Osteoblast (primary cell): ENCODE measurements at places on chromosomes 6 and 20. TPM values are rescaled to one million over a fixed set of nuclear protein-coding genes. Genes with fewer than 3 reads are reported as not detected.

SGK2 gene
- under 0.01 and 0.29 TPM in 2 replicates for total RNA-seq

CALHM5 gene
- 14.8 and 16.2 TPM in 2 replicates for total RNA-seq

CTSZ gene
- 223 and 264 TPM in 2 replicates for total RNA-seq

RAET1L gene
- total RNA-seq, result not detected in 2 replicates

IRAK1BP1 gene
- total RNA-seq, result 6.9 and 7.1 TPM in 2 replicates

SCP2D1 gene
- total RNA-seq, result 0.29 TPM in 1 of 2 replicates, not detected in the other

TFAP2D gene
- total RNA-seq, result not detected in 2 replicates

NRN1 gene
- 29.5 and 56.1 TPM in 2 replicates for total RNA-seq

GRCh38 chr6:68211242-68211795 lies 423.8 kb upstream of the ADGRB3 start:
- H3K36me3 ChIP-seq, result no peaks in the 10 kb centered on the region
- H3K4me3 ChIP-seq, result no peak overlapping the region
- no peak for DNase-seq
- no peaks in the 10 kb centered on the region for H3K27me3 ChIP-seq
- no peaks in the 10 kb centered on the region for H3K4me1 ChIP-seq
- H3K27ac ChIP-seq, result no peak overlapping the region

DNA sequence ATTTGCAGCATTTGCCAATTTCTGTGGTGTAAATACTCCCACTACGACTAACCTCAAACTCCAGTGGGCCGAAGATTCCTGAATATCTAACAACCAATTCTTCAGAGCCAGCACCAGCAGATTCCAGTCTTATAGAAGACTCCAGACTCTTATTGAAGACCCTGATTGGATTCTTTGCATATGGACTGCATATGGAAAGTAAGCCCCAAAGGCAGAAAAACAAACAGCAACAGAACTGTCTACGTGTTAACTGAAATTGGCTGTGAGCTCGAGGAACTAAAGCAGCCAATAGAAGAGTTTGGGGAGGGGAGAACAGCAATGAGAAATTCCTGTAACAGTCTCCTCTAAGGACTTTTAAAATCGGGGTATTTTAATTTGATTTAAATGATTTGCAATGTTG lies 19.7 kb upstream of the NRSN1 start:
- H3K27ac ChIP-seq, result no peak overlapping the region
- no peaks in the 10 kb centered on the region for H3K27me3 ChIP-seq
- no peak overlapping the region for H3K4me3 ChIP-seq
- DNase-seq, result no peak
- no peaks in the 10 kb centered on the region for H3K4me1 ChIP-seq

DNA sequence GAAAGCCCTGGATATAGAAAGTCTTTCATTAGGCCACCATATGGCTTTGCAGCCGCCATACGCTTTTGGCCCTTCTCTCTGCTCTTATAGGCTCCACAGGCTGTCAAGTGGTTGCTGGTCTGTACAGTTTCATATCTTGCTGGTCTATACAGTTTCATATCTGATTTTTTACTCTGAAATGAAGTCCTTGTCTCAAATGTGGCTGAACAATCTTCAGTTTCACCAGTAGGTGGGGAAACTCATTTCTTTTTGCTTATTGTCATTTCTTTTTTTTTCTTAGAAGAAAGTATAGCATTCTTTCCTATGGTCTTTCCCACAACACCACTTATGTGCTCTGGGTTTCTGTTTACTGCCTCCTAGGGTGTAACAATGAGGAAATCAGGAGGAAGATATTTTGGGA lies 771.4 kb upstream of the MMS22L start:
- DNase-seq, result no peak
- no peak overlapping the region for H3K4me3 ChIP-seq
- H3K4me1 ChIP-seq, result no peaks in the 10 kb centered on the region
- no peak overlapping the region for H3K27ac ChIP-seq
- H3K36me3 ChIP-seq, result no peaks in the 10 kb centered on the region
- H3K27me3 ChIP-seq, result no peaks in the 10 kb centered on the region

DNA sequence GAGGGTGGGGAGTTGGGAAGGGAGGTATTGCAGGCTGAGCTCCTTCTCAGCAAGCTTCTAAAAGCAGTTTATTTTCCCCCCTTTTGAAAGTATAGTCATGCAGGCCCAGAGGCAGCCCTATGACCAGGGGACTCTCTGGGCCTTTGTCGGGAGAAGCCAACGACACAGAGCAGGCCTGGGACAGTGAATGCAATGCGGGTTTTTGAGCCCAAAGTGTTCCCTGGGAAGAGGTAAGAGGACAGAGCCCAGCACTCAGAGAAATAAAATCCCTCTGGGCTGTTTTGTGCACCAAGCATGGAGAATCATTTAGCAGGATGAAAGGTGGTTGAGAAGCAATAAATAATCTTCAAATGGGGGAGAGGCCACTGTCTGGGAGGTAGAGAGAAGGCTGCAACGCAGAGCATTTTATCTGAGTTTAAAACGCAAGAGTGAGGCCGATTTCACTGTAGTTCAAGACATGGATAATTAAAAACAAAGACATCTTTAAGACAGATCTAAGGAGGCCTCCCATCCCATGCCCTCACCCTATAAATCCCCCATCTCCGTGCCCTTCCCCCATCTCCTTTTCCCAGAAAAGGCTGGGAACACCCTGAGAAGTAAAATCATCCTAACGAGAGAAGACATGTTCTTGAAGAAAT lies 237.5 kb downstream of the CDC5L start:
- no peak overlapping the region for H3K27ac ChIP-seq
- no peaks in the 10 kb centered on the region for H3K4me1 ChIP-seq
- DNase-seq, result no peak
- no peaks in the 10 kb centered on the region for H3K36me3 ChIP-seq

DNA sequence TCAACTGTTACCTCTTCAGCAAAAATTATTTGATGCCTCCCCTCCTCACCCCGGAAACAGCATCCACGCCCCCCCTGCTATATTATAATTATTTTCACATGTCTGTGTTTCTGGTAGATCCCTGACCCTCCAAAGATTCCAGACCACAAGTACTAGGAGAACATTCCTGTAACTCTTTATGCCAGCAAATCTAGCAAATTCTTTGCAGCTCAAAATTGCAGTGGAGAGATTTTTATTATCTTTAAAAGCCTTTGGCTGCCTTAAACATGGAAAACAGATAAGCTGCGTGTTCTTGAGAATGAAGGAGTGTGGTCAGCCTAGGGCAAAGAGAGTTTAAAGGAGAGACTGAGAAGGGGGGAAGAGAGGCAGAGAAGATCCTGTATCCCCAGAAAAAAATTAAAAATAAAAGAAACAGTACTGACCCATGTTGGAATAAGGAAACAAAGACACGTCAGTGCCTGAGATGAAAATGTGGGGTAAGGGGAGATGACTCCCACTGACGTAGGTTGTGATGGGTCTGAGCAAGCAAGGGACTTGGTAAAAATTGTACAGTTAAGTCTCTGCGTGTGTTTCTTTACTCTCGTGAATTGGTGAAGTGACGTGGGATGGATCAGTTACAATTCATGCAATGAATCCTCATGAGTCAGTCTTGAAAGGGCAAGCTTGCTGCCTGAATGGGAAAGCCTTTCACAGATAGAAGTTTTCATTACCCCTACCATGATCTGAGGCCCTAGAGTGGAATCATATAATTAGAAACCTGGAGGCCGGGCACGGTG lies 8.3 kb downstream of the ID4 start:
- DNase-seq, result peak; percentile 80
- no peaks in the 10 kb centered on the region for H3K27me3 ChIP-seq
- H3K27ac ChIP-seq, result peak overlapping the region; percentile 83
- no peaks in the 10 kb centered on the region for H3K36me3 ChIP-seq
- no peak overlapping the region for H3K4me3 ChIP-seq

DNA sequence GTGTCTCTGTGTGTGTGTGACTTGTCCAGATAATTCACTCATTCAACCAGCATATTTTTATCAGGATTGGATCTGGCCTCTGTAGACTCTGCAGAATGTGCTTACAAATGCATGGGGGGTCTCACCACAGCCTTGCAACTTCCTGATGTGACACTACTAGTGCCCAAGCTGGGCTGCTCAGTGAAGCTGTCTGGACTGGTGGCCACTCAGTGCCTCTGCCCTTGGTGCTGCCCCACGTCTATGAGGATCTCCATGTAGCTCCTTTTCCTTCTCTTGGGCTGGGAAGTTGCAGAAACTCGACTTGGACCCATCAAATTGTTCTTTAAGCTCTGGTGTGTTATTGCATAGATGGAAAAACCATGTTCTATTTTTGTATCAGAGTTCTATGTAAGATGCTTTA lies 75.8 kb downstream of the NRN1 start:
- peaks cover 2% of the 10 kb centered on the region for H3K4me1 ChIP-seq
- H3K27ac ChIP-seq, result no peak overlapping the region
- H3K36me3 ChIP-seq, result no peaks in the 10 kb centered on the region
- H3K4me3 ChIP-seq, result no peak overlapping the region
- no peaks in the 10 kb centered on the region for H3K27me3 ChIP-seq
- DNase-seq, result no peak

DNA sequence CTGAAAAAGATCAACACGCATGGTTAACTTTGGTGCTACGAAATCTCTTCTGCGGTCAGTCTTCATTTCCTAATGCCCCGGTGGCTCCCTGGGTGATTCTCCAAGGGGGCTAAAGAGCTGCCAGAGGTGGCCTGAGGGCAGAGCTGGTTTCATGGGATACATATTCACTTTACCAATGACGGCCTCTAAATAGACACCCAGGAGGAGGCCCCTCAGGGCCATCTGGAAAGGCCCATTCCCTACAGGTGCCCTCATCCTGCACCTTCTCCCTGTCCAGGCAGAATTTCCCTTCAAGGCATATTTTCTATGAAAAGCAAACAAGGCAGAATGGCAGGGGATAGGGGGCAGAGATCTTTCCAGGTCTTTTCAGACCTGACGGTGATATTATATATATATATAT lies 12.5 kb downstream of the BNIP5 start:
- DNase-seq, result no peak
- peaks cover 37% of the 10 kb centered on the region for H3K27me3 ChIP-seq
- no peaks in the 10 kb centered on the region for H3K36me3 ChIP-seq
- H3K27ac ChIP-seq, result no peak overlapping the region
- H3K4me3 ChIP-seq, result no peak overlapping the region

DNA sequence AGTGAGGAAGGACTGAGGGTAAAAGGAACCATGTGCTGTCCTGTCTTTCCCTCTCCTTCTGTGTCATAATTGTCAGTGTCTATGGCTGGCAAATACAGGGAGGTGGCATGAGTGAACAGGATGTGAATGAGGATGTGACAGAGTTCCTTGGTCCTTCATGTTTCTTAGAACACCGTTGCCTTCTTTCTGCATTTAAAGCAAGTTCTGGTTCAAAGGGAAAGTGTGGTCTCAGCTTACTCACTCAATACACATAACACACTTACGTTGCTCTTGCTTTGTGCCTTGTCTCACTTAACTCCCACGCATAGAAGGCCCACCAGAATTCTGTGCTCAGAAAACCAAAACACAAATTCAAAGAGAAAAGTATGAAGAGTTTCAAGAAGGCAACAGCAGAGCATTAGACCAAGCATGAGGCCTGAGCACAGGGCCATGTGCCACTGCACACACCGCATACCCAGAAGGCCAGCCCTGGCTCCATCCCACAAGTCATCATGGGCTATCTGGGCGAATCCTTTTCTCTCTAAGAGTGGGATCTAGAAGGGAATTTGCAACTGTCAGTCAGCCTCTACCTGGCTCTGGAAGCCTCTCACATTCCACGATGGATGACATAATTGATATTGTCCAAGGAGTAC lies 38.9 kb upstream of the SAYSD1 start:
- no peaks in the 10 kb centered on the region for H3K36me3 ChIP-seq
- no peak overlapping the region for H3K4me3 ChIP-seq

DNA sequence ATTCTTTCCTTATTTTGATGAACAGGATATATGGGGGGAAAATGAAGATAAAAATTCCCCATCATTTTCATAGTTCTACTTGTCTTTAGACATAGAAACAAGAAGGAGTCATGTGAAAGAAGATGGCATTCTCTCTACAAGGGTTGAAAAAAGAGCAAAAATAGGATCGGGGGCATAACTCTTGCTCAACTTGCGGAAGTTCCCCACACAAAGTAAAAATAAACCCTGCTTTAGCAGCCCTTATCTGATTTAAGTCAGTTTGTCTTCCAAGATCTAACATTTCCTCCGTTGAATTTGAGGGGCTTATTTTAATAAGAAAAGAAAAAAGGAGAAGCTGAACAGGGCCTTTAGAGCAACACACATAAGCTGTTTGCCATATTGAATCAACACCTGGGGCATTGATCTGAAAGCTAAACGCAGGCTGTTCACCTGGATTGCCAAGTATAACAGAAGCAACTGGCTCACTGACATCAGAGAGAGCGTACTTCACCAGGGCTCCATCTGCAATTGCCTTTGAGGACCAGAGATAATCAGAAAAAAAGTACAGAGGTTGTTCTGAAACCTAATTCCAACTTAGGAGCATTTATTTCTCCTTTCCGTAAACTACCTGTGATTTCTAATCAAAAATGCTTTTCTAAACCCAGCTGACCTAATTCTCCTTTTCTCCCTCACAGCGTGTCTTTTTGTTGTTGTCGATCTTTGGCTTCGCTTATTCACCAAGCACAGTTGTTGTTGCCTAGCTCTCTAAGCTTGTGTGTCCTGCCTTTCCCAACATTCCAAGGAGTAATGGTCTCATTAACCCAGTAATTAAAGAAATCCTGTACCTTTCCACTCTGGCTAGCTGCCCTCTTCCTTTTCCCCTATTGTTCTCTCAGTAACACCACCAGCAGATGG lies 568.0 kb downstream of the KIF16B start:
- no peaks in the 10 kb centered on the region for H3K36me3 ChIP-seq
- DNase-seq, result no peak
- no peaks in the 10 kb centered on the region for H3K27me3 ChIP-seq
- no peak overlapping the region for H3K27ac ChIP-seq
- H3K4me1 ChIP-seq, result no peaks in the 10 kb centered on the region

- H3K27ac ChIP-seq, result no peak overlapping the region
- H3K27me3 ChIP-seq, result peaks cover 4% of the 10 kb centered on the region
- no peaks in the 10 kb centered on the region for H3K36me3 ChIP-seq
- H3K4me3 ChIP-seq, result no peak overlapping the region
- no peak for DNase-seq
- H3K4me1 ChIP-seq, result peaks cover 27% of the 10 kb centered on the region
Observed at GRCh38 chr6:82875573-82876185, 190.0 kb downstream of the UBE3D start.

- no peaks in the 10 kb centered on the region for H3K27me3 ChIP-seq
- H3K4me1 ChIP-seq, result no peaks in the 10 kb centered on the region
- DNase-seq, result peak; percentile 52
- H3K36me3 ChIP-seq, result no peaks in the 10 kb centered on the region
- no peak overlapping the region for H3K4me3 ChIP-seq
Observed at GRCh38 chr6:170206317-170206621, 84.6 kb downstream of the DLL1 start.

DNA sequence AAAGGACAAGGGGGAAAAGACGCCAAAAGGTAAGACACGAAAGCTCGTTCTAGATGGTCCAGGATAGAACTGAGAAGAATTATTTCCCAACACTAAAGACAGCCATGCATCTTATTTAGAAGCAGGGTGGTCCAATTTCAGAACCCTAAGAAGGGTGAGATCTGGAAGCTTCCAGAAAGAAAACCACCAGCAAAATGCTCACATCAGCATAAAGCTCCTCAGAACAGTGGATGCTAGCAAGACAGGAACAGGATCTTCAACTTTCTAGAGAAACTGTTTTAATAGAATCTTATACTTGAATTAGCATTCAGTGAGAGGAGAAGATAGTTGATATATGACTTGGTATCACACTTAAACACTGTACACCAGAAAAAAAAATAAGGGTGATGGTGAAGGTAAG lies 101.5 kb downstream of the ZFP64 start:
- no peak for DNase-seq
- no peak overlapping the region for H3K27ac ChIP-seq
- peaks cover 40% of the 10 kb centered on the region for H3K36me3 ChIP-seq
- no peak overlapping the region for H3K4me3 ChIP-seq
- H3K4me1 ChIP-seq, result no peaks in the 10 kb centered on the region
